ENCODE measurements at places on chromosomes 2 and 18. TPM values are rescaled to one million over a fixed set of nuclear protein-coding genes. Genes with fewer than 3 reads are reported as not detected.

DNA sequence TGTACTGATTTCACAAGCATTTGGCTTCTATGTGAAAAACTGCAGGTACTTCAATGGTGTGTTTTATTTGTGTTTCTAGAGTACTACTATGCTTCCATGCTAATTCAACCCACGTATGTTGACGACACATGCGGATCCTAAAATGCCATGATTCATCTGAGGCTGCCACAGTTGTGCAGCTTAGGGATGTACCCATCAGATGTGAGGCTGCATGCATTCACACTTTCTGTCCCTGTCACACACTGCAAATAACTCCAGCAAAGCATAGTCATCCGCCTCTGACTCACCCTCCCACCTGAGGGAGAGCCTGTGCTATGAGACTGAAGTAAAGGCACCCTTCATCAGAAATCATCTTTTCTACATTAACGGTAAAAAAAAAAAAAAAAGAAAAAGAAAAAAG, 22.1 kb upstream of the SERTAD2 start:
- DNase-seq: peak; percentile 47

DNA sequence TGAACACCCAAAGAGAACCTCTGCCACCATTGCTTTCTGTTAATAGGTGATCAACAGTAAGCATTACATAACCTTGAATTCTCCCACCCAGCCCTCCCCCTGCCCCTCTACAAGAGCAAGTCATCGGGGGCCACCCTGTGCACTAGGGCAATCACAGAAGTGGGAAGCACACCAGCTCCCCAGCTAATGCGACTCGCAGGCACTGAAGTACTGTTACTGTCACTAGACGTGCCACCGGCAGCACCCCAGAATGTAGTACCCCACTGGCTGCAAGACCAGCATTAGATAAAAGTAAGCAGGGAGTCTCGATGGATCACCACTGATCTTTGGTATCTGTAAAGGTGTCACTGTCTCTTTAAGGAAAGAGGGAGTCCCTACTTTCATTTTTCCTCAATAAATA, 167.6 kb downstream of the FAM210A start:
- DNase-seq: no peak

The TLX2 gene
- 4.2 TPM for total RNA-seq

The CLIP4 gene
- 38.0 TPM for total RNA-seq

GRCh38 chr2:219309278-219309677, at the start of gene PTPRN:
Gene PTPRN, minus strand, starts transcription at chr2:219309401. Its CDS starts 69 bp downstream, at chr2:219309332.
- DNase-seq: peak; percentile 47

The ABHD1 gene
- not detected for total RNA-seq

- DNase-seq: no peak
These were observed 66.0 kb downstream of the NOL10 start for GRCh38 chr2:10623776-10624175.

DNA sequence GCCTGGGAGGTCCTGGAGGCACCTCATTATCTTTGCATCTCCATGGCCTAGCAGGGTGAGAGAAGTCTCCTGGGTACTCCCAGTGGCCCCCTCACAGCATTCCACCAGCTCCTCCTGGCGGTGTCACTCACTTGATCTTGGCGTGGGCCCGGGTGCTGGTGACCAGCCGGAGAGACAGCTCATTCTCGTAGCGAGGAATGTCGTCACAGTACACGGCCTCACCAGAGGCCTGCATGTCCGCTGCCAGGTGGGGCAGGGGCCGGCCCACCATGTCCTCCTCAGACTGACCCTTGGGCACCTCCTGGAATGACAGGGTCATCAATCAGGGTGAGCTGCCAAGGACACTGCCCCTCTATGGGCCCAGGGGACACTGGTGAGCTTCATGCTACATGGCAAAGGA, 42.4 kb downstream of the XDH start:
- DNase-seq: no peak

DNA sequence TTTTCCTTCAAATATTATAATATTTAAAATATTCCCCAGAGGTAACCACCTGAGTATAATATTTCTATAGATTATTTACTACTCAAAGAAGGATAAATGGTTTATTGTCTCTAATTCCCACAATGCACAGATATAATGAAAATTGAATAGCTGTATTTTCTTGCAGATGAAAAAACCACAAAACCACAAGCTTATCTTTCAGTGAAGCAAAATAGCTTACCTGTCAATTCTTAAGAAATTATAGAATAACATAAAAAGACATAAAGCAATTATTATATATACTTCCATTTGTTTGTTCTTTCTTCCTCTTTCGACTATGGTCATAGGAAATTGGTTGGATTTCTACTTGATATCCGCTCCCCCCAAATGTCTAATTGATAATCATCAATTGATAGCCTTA, 98.8 kb downstream of the BARD1 start:
- DNase-seq: no peak

DNA sequence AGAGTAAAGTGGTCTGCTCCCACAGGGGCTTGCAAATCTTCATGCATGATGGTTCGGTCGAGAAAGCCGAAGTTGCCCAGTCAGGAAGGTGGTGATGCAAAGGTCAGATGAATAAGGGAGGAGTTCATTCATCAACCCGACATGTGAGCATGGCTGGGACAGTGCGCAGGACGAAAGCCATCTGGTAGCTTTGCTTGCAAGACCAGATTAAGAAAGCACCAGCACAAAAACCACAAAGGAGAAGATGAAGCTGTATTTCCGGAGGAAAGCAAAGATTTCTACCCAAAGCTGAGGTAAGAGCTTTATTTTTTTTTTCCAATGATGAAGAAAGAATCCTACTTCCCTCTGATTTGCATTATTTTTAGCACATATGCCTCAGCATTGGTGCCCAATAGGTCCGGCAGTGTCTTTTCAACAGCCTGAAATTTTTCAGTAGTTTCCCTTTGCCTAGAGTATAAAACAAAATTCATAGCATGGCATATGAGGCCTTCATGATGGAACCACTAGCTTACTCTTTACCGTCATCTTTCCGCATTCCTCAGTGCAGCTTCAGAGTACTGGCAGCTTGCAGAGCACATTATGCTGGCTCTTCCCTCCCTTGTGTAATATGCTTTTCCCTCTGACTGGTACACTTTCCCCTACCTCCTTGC, 112.0 kb upstream of the THOC1 start:
- DNase-seq: peak; percentile 93

DNA sequence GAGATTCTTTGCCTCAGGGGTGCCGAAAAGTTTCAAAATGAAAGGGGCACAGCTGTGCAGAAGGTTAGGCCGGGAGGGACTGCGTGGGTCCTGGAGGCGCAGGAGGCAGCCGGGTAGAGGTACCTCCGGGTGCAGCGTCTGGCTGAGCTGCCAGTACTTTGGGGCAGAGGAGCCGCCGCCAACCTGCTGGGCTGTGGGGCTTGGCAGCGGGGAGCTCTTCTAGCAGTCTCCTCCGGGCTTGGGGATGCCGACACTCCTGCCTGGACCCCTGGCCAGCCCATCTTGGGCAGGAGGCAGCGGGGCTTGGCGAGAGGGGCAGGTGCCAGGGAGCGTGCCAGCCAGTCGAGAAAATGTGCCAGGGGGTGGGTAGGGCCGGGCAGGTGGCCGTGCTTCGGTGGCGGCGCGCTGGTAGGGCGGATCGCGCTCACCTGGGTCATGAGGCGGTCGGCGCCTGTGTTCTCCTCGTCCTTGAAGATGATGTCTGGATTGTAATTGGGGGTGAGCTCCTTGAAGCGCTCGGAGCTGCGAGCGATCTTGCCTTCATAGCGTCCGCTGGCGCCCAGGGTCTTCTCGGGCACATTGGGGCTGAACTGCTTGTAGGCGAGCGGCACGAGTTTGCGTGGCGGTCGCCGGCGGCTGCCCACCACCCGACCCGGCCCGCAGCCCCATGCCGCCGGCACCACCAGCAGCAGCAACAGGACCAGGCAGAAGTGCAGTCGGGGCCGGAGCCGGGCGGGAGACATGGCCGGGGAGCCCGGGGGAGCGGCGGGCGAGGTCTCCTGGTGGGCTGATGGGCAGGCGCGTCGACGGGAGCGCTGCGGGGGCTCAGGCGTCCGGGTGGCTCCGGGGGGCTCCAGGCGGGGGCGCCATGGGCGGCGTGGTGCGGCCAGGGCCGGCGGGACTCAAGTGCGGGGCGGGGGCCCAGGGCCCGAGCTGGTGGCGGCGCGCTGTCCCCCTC, 717 bp downstream of the IHH start:
- no peak for DNase-seq

DNA sequence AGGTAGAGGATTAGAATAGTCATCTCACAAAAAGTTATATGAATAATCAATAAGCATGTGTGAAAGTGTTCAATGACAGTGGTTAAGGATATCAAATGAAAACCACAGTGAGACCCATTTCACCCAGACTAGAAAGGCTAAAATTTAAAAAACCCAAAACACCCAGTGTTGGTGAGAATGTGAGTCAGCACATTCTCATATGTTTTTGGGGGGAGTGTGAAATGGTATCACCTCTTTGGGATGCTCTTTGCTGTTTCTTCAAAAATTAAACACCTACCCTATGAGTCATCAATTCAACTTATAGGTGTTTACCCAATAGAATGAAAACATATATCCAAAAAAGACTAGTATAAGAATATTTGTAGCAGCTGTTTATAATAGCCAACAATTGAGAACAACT, 69.8 kb downstream of the MAP3K20 start:
- no peak for DNase-seq

GRCh38 chr2:190396271-190396670, 11.9 kb upstream of the MFSD6 start:
- no peak for DNase-seq

The SCN2A gene
- total RNA-seq: 0.29 TPM

- no peak for DNase-seq
These were observed 195.1 kb upstream of the LRP1B start for GRCh38 chr2:142325870-142326269.

DNA sequence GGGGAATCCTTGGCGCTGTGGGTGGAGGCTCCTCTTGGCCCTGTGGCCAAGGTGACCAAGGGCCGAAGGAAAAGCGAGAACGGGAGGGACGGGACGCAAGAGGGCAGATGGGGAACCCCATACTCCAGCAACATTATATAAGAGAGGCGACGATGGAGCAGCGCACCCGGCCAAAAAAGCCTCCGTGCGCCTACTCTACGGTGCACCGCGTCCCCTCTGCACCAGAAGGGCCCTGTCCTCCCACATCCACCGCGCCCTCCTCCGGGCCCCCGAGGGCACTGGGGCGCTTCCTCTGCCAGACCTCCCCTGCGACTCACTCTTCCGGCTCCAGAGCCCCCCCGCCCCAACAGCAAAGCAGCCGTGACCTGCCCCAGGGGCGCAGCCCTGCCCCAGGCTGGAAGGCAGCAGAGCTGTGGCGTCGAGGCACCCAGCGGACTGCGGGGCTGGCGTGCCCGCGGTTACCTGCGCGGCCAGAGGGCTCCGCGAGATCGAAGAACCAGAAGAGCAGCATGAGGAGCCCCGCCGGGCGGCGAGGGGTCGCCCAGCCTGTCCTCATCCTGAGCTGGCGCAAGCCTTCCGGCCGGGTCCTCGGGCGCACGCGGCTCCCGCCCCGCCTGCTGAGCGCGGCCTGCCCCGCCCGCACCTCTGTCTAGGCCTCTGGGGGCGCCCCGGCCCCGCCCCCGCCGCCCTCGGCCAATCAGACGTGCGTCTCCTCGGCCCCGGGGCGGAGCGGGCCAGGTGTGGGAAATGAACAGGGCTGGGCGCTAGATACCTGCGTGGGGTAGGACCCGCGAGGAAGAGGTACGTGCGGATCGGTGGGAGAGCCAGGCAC, 106.3 kb upstream of the CD302 start:
- no peak for DNase-seq

GRCh38 chr2:127085317-127085681, 21.7 kb downstream of the BIN1 start:
- DNase-seq: peak; percentile 83

The SLC9A4 gene
- not detected for total RNA-seq

The MATN3 gene
- total RNA-seq: 5.3 TPM

The EIF2AK3 gene
- total RNA-seq: 19.9 TPM

The SLC30A3 gene
- not detected for total RNA-seq

The GRHL1 gene
- 0.36 TPM for total RNA-seq
